ENCODE measurements at places on chromosomes 12 and 14.

GRCh38 chr12:11954181-11954580 is 116.6 kb upstream of the BCL2L14 start:
- DNase-seq, result no peak

- DNase-seq, result no peak
These were observed 2.7 kb downstream of the TCTN1 start for GRCh38 chr12:110616471-110617115.

GRCh38 chr14:31118892-31119291 is 88.7 kb downstream of the HECTD1 start:
- no peak for DNase-seq

GRCh38 chr12:127963933-127964332 is 303.0 kb upstream of the TMEM132C start:
- DNase-seq, result no peak

DNA sequence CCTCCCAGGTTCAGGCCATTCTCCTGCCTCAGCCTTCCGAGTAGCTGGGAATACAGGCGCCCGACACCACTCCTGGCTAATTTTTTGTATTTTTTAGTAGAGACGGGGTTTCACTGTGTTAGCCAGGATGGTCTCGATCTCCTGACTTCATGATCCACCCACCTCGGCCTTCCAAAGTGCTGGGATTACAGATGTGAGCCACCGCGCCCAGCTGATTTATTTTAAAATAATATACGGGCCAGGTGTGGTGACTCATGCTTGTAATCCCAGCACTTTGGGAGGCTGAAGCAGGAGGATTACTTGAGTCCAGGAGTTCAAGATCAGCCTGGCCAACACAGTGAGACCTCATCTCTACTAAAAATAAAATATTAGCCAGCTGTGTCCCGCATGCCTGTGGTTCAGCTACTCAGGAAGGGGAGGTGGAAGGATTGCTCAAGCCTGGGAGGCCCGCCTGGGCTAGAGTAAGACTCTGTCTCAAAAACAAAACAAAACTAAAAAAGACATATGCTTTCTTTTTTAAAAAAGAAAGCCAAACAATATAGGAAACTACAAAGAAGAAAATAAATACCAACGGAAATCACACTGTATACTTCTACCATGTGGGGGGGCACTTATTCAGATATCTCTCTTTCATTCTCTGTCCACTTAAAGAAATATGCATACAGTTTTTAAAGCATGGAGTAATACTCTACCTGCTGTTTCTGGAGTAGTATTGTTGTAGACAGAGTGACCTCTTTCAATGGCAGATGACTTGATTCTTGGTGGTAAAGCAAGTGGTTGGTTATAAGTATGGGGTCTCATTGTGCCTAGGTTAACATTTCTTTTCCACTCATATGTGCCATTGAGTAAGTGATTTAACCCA is 930 bp upstream of the MIA2 start:
- DNase-seq, result no peak

- DNase-seq, result no peak
These were observed 177.9 kb downstream of the KICS2 start for GRCh38 chr12:64044191-64044590.

GRCh38 chr12:120856980-120857379 is 47.2 kb downstream of the SPPL3 start:
- no peak for DNase-seq

- DNase-seq, result no peak
These were observed 33.7 kb downstream of the SYNE3 start for GRCh38 chr14:95482627-95483308.

- no peak for DNase-seq
These were observed 2.3 kb upstream of the GLIPR1 start for GRCh38 chr12:75478116-75478794.

- no peak for DNase-seq
These were observed 229.2 kb downstream of the EMP1 start for GRCh38 chr12:13425766-13426165.

DNA sequence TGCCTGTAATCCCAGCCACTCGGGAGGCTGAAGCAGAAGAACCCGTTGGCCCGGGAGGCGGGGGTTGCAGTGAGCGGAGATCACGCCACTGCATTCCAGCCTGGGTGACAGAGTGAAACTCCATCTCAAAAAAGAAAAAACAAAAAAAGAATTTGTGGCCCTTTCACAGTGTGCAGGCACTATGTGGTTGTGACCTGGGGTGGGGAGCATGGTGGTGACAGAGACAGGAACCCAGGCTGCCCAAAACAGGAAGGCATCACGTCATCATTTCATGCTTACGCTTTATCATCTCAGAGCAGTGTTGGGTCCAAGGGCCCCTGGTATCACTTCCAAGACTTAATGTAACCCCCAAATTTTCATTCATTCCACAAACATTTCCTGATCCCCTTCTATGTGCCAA is 175.7 kb upstream of the GSC start:
- peak; percentile 7 for DNase-seq

GRCh38 chr12:30067146-30067545 is 283.4 kb upstream of the TMTC1 start:
- DNase-seq, result no peak

DNA sequence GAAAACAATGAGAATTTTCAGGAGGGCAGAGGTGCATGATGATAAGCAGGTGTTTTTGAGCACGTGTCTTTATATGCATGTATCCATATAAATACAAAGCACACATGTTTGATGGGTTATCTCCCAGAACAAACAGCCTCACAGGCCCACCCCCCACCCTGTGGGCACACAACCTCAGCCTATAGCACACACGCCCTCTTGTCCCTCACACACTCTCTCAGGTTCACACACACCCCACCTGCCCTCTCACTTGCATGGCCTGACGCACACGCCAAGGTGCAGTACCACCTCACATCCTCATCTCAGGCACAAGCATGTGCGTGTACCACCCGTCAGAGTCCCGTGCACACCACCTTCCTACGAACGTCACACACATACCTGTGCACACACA is 8.6 kb upstream of the KRT8 start:
- no peak for DNase-seq

DNA sequence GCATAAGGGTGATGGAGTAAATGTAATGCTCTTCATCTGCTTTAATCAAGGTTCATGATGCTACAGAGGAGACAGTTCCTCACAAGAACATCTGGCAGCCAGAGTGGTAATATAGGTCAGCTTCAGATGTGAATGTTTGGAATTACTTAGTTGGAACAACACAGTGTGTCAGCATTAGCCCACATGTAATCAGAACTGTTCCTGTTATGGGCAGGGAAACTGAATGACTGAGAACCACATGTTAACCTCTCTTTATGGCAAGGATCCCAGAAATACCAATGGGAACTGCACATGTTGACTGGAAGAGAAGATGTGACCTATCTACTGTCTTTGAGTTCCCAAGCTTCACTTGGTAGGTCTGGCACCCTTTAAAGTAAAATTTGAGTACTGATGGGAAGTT is 390.1 kb upstream of the PDE3A start:
- DNase-seq, result no peak

- DNase-seq, result no peak
These were observed 3.3 kb downstream of the BRMS1L start for GRCh38 chr14:35829449-35829848.

DNA sequence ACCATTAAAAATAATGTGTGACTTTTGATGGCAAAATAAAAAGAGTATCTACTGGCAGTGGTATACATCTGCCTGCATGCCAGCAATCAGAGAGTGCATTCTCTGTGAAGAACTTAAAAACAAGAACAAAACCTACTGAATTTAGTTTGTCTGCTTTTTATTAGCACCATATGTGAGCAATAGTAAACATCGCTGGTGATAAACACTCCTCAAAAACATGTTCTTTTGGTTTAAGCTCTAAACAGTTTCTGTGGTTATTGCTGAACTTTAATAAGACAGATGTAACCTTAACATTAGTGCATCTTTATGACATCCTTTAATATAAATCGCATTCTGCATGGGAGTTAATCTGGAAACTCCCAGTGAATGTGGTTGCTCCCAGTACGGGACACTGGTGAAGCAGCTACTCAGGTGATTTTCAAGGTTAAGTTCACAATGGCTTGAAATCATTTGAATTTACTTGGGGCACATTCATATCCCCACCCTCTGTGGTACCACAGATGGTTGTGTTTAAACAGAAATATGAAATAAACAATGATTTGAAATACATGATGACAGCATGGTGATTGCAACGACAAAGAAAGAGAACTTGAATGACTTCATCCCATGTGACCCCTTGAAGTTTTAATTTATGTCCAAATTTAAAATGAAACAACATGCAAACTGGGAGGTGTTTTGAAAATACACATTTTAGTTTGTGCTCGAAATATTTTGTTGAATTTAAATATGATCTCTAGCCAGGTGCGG is 285.9 kb downstream of the FOXN3 start:
- no peak for DNase-seq

- no peak for DNase-seq
These were observed 50.1 kb upstream of the HIF1A start for GRCh38 chr14:61645247-61645646.

DNA sequence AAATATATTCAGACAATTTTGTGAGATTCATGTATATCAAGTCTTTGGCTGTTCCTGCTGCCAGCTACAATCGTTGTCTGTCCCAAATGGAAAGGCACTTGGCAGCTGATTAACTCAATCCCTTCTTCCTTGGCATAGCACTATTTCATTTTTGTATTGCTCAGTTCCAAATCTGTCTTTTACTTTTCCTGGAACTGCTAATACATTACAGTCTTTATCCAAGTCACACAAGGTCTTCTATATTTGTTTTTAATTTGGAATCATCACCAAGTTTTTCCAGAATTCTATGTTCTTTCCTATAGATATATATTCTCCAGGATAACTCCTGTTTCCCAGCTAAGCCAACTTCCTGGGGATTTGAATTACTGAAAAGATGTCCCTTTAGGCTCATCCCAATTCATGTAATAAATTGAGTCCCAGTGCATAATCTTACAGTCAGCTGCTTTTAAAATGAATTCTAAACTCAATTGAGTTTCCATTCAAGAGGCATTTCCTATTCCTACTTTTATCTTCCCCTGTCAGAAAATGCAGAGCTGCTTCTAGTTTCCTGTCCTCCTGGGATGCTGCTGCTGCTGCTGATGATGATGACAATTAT is 45.9 kb downstream of the DYRK2 start:
- no peak for DNase-seq

DNA sequence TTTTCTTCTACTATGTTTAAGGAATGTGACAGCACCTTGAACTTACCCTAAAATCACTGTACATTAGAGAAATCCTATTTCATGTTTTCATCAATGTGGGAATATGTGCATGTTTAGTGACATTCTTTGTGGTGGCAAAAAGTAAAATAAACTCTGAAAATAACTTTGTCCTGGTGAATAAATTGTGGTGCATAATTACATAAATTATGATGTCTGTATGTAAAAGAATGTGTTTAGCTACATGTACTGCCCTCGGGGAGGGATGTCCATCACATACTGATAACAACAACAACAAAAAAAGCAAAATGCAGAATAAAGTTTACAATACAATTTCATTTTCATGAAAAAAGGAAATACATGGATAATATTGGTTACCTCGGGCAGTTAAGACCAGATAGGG is 157.3 kb downstream of the METTL25 start:
- no peak for DNase-seq

GRCh38 chr12:61523276-61523992 is 736.8 kb upstream of the USP15 start:
- no peak for DNase-seq

DNA sequence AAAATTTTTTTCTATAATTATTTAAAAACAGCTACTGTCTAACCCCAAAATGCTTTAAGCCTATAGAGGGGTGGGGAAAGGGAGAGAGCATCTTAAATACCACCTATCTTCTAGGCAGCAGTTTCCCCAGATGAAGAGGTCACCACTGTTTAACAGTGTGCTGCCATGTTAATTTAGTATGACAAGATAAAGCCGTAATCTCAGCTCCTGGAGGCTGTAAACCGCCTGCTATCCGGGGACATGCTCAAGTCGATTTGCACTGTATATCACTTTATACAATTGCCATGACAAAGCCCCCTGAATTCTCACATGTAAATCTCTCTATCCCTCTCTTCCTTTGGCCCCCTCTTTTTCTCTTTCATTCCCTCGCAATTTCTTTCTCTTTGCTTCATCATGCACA is 68.5 kb downstream of the SOX5 start:
- no peak for DNase-seq

- no peak for DNase-seq
These were observed 282.3 kb upstream of the DIO2 start for GRCh38 chr14:80493620-80494019.

DNA sequence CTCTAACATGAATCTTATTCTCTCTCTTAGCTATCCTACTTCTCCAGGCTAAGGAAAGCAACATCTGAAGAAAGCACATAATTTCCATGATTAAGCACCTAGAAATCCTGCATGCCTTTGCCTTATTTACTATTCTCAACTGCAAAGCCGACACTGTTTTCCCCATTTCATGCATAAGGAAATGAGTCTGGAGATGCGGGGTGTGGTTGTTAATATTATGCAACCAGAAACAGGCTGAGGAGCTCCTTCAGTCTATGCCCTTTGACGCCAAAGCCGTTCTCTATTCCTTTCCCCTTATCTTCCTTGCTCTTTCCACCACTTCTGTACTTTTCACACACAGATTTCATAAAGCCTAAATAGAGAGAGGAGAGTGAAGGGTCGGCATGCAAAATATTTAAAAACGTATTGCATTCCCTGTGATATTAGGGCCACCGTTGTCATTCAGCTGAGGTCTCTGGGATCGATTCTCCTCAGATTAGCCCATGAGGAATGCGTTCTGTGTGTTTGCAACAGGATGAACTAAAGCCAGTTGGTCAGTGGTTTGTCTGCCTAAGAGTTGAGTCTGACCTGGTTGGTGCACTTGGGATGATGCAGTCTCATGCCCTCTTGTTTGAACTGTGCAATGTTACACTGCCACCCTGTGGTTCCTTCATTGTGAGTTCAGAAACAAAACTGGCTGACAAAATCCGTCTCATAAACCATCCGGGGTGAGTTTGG is 53.1 kb upstream of the PLEKHG7 start:
- DNase-seq, result peak; percentile 22

GRCh38 chr12:49889361-49890095 is 14.2 kb downstream of the FAIM2 start:
- no peak for DNase-seq

DNA sequence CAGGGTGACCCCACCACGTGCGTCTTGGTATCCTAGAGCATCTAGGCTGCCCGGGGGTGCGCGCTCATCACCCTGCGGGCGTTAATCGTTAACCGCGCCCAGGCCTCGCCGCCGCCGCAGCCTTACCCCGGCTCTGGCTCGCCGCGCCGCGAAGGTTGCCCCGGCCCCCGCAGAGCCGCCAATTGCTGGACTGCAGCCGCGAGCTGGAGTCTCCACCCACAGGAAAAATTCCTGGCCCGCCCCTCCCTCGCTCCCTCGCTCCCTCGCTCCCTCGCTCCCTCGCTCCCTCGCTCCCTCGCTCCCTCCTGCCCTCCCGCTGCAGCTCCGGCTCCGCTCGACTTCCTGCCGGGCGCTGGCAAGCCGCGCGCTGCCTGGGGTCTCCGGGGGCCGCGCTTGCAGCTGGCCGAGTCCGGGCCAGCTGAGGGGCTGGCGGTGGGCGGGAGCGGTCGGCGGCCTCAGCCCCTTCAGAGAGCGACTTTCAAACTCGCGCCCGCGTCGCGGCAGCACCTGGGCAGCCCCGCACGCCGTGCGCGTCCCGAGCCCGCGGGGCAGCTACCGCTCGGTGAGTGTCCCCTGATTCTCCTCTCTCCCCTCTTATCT is at the start of gene PLEKHG3:
PLEKHG3 (plus strand) TSS at position 282 of the 600 bp plus-strand sequence. CDS start 23,208 bp downstream, outside the sequence.
- DNase-seq, result no peak

GRCh38 chr12:109346920-109347319 is 780 bp upstream of the MYO1H start:
- no peak for DNase-seq
